ENCODE measurements at places on chromosomes 5 and 9.

DNA sequence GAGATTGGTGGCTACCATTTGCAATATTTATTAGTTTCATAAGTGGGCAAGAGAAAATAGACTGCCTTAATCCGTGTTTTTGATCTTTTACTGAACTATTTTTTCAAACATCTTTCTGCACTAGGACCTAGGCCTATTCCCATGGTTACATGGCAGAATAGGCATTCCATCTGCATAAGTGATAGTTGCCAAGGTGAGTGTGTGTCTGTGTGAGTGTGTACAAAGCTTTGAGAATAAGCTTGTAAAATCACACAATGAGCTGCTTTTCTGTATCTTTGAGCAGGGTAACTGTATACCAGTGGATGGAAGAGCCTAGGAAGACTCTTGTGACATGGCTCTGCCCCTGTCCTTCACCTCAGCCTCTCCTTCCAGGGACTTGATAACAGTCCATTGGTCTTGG, 92.7 kb downstream of the SGCD start:
- DNase-seq: no peak

DNA sequence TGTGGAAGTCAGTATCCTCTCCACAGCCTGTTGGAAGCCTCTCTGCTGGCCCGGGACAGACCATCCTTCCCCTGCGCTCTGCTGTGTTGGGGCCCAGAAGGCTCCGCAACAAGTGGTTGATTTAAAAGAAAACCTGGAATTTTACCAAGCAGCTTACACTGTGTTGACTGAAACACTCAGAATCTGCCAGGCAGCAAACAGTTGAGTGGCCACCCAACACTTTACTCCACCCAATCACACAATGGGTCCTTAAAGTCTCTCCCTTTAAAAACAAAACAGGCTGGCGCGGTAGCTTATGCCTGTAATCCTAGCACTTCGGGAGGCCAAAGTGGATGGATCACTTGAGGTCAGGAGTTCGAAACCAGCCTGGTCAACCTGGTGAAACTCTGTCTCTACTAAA, 28.0 kb upstream of the DMRT3 start:
- DNase-seq: no peak

- DNase-seq: no peak
These were observed 28.9 kb downstream of the OXCT1 start for GRCh38 chr5:41841325-41841724.

DNA sequence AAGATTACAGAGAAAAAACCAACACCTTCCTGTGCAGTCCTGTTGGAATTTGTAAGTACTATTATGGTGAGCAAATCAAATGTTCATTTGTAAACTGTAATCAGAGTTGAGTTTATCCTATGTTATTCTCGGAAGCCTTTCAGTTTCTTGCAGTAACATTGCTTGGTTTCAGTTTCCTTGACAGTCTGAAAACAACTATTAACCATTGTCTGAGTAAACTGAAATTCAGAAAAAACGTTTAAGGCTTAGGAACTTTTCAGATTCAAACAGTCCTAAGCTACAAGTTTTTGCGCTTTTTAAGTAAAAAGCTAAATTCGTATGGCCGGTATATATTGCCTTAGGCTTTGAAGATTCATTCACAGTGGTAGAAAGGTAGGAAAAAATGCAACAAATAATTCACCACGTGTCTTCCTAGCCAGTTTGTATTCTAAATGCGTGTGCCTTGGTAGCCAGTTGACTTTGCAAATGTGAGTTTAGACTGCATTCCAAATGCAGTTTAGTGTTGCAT, 2.5 kb downstream of the GPBP1 start:
- DNase-seq: no peak

GRCh38 chr9:99187311-99187710, 34.4 kb downstream of the ALG2 start:
- no peak for DNase-seq

GRCh38 chr5:111518777-111519176, 6.4 kb upstream of the STARD4 start:
- DNase-seq: no peak

DNA sequence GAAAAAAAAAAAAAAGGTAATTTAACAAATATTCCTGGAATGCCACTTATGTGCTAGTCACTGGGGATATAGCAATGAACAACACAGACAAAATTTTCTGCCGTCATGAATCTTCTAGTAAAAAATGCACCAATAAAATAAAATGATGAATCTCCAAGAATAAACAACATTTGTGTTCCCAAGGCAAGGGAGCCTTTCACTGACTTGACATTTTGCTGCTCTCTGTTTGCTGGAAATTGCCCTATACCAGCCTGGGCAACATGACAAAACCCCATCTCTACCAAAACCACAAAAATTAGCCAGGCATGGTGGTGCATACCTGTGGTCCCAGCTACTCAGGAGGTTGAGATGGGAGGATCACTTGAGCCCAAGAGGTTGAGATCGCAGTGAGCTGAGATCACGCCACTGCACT, 64.5 kb upstream of the ERBIN start:
- DNase-seq: no peak
